ENCODE measurements at places on chromosomes 3 and 15.

DNA sequence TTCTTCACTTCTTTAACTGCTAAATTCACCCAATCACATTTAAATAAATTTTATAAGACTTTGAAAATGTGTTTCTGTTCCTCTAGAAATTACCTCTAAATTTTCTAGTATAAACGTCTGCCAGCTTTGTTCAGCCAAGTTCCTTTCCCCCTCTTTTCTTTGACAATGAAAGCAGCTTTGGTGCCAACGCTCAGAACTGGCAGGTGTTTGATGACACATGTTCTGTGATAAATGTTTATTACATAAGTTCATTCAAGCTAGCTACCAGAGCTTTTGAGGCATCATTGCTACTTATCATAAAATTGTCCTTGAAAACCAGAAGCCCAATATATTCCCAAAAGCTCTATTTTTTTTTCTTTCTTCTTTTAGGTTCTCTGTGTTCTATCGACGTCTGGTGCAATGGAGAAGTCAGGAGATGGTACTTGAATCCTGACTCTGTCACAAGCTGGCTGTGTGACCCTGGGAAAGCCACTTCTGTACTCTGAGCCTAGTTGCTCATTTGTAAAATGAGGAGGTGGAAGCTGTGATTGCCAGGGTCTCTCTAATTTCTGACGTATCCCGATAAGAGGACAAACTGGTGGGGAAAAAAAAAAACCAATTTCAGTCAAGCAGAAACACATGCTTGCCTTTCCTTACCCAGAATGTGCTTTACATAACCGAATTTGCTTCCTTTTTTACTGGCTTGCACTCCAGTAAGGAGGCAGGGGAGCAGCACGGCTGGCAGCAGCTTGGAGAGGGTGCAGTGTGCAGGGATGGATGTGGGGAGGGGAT, 187.1 kb upstream of the LPP start:
- no peak for DNase-seq

DNA sequence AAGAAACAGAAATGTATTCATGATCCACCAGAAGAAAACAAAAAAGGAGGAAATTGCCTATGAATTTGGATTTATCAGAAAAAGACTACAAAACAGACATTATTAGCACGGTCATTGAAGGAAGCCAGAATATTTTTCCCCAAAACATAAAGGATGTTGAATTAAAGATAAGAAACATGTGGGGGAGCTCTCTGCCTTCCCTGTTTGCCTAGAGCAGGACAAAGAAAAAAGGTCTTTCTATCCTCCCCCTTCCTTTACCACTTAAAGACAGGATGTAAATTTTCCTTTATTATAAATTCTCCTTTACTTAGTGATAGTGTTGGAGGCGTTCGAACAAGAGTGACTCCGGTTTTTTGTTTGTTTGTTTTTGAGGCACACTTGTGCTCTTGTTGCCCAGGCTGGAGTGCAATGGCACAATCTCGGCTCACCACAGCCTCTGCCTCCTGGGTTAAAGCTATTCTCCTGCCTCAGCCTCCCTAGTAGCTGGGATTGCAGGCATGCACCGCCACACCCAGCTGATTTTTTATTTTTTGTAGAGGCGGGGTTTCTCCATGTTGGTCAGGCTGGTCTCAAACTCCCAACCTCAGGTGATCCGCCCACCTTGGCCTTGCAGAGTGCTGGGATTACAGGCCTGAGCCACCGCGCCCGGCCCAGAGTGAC, 14.9 kb upstream of the RPN1 start:
- no peak for DNase-seq

DNA sequence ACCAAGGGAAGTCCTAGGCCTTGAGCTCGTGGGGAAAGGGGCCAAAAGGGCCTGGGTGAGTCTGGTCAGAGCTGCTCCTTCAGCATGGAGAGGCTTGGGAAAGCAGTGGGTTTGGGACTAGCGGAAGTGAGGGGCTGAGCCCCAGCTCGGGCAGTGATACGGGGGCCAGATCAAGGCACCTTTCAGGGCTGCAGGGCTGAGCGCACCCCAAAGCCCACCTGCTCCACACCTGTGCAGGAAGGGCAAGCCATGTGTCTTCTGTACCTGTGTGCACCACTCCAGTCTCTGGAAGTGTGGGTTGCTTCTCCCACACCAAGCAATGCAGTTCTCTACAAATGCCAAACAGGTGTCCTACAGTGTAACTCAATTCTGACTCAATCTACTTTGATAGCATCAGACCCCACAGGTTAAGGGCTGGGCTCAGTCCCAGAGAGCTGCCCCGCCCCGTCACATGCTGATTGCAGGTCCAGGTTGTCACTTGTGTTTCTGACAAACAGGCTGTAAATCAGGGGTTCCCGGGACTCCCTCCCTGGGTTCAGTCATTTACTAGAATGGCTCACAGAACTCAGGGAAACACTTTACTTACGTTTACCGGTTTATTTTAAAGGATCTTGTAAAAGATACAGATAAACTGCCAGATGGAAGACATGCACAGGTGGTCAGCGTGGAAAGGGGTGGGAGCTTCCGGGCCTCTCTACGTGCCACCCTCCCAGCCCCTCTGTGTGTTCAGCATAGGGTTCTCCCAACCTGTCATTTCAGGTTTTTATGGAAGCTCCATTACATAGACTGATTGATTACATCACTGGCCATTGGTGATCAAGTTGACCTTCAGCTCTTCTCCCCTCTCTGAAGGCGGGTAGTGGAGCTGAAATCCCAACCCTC, 28.8 kb upstream of the KLF13 start:
- no peak for DNase-seq

DNA sequence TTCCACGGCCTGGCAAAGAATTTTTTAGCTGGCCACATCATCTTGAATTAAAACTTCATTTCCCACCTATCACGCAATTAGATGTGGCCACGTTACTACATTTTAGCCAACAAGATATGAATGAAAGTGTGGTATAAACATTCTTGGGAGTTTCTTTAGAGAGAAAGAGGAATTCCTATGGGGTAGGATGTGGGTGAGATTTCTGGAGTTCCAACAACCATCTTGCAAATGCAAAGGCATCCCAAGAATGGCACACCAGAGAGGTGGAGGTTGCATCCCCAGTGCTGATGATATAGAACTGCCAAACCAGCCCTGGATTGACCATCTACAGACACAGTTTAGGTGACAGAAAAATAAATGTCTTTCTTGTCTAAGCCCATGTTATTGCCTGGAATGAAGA, 66.3 kb upstream of the AKAP13 start:
- DNase-seq: no peak

GRCh38 chr3:45756055-45756454, 40.3 kb downstream of the SLC6A20 start:
- no peak for DNase-seq

DNA sequence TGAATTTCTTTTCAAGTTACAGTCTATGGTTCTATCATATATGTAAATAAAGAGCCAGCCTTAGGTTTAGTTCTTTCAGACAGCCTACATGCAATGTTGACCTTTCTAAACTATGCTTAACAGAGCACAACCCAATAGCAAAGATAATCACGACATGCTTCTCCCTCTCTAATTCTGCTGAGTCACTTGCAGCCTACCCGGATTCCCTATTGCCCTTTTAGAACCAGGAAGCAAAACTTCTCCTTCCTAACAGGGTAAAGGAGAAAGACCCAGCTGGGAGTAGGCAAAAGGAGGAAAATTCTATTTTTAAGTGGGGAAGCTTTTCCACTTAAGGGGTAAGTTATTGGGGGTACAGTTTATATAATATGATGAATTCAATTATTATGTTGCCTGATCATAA, 79.3 kb downstream of the SLC7A14 start:
- DNase-seq: no peak

DNA sequence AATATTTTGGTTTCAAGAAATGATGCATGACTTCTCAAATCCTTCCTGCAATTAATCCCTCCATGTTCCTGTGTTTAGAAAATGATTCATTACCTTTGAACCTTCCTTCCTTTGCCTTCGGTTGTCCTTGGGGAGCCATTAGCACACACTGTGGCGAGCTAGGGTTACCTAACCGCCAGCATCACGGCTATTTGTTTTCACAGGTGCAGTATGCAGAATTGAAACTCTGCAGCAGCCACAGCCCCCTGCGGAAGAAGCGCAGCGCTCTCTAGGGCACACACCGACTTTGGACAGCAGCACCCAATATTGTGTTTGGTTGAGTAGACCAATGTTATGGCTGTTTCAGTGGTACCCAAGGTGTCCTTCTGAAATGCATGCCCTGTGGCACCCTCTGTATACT, 247.4 kb downstream of the MCTP2 start:
- DNase-seq: no peak

DNA sequence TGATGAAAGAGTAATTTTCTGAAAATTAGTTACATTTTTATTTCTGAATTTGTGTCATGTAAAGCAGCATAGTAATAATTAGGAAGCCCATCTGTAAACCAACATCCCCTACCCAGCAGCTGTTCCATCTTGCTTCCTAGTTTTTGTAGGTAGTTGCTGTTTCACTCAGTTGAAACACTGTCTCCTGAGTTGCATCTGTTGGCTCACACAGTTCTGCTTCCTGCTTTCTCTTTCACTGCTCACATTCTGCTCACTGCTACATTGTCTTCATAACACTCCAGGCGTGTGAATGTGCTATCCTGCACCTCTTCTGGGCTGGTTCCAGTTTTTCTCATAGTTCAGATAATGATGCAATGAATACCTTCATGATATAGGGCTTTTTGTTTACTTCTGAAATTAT, 123.4 kb downstream of the EPHB1 start:
- no peak for DNase-seq

DNA sequence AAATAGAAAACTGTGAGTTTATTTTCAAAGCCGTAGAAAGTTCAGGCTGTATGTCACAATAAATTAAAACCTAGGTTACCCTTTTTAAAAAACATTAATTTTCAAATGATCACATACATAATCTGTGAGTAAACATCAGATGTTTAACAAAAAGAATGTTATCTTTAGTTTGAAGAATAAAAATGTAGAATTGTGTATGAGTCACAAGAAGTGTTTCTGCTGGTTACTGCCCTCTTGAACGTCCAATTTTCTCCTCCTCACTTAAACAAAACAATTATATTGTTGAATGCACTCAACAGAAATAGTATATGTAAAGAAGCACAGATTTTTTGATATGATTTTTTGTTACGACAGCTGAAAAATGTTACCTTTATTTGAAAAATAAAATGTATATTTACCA, 855.1 kb downstream of the ROBO1 start:
- no peak for DNase-seq

DNA sequence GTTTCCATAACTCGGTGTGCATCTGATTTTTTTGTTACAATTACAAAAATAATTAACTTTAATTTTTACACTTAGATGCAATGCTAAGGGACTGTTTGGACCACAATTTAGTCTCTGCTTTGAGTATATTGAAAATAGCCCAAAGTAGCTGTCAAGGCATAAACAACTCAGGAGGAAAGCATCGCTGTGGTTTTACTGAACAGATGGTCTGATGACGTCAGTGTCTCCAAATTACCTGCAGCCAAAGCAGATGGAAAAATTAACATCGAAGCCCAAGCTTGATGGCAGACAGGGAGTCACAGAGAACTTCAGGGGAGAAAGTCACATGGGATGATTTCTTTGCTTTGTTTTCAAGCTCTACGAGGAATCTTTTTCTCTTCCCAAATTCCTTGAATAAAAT, 83.1 kb upstream of the PLCL2 start:
- no peak for DNase-seq

- DNase-seq: no peak
These were observed 1016.5 kb downstream of the ROBO1 start for GRCh38 chr3:78751266-78751665.

DNA sequence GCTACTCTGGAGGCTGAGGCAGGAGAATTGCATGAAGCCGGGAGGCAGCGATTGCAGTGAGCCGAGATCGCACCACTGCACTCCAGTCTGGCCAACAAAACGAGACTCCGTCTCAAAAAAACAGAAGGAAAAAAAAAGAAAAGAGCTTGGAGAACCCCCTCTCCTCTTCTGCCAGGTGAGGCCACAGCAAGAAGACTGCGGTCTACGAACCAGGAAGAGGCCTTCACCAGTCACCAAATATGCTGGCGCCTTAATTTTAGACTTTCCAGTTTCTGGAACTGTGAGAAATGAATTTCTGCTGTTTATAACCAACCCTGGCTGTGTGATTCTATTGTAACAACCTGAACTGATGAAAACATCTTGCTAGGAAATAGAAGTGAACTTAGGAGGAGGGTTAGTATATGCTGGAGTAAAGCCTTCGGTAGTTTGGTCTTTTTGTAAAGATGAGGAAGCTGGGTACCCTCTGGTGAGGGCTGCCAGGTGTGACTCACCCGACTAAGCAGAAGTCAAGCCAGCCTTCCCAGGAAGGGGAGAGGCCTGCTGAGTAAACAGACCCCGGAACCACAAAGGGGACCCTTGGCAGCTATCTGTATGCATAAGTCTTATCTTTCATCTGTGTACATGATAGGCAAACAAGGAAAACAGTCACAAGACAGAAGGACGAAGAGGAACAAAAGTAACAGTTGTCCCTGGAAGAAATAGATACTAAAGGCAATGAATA, 78.7 kb downstream of the KLF13 start:
- no peak for DNase-seq

DNA sequence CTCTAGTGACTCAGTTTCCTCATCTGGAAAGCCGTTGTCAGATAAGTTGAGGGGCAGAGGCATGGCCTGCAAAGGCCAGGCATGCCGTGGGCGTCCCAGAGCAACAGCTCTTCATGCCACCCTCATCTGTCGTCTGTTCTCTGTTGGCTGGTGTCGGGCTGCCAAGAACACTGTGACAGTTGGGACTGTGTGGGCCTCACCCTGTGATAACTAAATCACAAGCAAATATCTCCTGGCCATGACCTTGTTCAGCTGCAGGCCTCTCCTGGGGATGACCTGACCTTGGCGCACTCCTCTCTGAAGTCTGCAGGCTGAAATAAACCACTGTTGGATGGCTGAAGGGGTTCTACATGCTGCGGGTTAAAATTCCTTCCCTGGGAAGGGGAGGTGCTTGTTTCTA, 145.9 kb downstream of the SHQ1 start:
- DNase-seq: no peak

- no peak for DNase-seq
These were observed 336.5 kb upstream of the TGFBR2 start for GRCh38 chr3:30269751-30270445.

GRCh38 chr3:100033184-100033583, 81.1 kb downstream of the FILIP1L start:
- DNase-seq: no peak

GRCh38 chr3:162007722-162008121, 511.1 kb downstream of the OTOL1 start:
- no peak for DNase-seq
